ENCODE measurements at places on chromosomes 5 and 9.

DNA sequence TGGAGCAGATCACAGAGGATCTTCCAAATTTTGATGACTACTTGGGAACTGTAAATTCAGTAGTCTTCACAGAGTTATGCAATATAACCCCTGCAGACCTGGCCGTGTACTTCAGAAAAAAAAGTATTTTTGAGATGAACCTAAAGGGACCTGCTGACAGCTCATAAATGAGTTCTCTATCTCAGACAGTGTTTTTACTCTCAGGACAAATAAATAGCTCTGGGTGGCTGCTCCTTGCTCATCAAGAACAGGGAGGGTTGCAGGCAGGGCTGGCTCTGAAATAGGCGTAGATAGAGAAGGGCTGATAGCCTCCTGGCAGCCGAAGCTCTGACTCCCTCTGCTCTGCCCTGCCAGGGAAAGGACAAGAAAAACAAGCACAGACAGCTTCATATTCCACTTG is 64.8 kb downstream of the PLAC8L1 start:
- DNase-seq, result no peak

GRCh38 chr9:93096131-93096802 is at the start of gene CARD19:
TSS of gene CARD19 (plus strand) at chr9:93096217. CDS start at chr9:93096346, 129 bp downstream.
- DNase-seq, result peak; percentile 29

DNA sequence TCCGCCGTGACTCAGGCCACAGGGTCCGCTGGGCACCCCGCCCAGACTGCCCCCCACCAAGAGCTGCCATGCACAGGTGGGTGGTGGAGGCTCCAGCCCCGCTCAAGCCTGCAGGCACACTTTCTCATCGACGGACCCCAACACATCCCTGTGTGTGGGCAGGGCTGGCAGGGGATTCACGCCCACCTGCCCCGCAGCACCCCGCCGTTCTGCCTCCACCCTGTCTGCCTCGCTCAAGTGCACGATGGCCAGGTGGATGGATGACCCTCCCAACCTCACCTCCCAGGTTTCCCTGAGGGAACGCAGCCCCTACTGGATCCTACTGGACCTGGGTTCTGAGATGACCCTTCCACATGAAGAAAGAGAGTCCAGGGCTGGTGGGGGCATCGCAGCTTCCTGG is 26.1 kb upstream of the FCN1 start:
- DNase-seq, result no peak

DNA sequence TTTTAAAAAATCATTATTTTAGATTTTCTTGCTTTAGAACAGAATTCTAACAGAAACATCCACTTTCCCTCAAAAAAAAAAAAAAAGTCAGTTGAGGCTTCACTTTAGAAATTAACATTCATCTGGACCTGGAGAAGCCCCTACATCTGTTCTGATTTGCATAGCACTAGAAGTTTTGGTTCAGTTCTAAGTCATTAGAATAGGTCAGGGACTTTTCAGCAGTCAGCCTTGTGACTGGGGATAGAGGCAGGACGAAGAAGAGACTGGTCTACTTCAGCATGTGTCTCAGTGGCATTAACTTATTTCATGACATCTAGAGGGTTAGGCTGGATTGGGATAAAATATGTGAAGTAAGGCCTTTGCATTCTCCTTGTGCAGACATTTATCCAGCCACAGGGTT is 215.8 kb upstream of the DAB2 start:
- DNase-seq, result no peak

GRCh38 chr5:179411161-179411841 is 66.0 kb upstream of the ADAMTS2 start:
- DNase-seq, result no peak

- DNase-seq, result peak; percentile 78
Measured at GRCh38 chr5:1053391-1054017, 44.9 kb downstream of the NKD2 start.

- DNase-seq, result no peak
Measured at GRCh38 chr5:172638209-172638768, 2.8 kb upstream of the NEURL1B start.

GRCh38 chr9:3600672-3601071 is 74.9 kb upstream of the RFX3 start:
- no peak for DNase-seq

- DNase-seq, result no peak
Measured at GRCh38 chr9:1049641-1050040, 516 bp upstream of the DMRT2 start.

DNA sequence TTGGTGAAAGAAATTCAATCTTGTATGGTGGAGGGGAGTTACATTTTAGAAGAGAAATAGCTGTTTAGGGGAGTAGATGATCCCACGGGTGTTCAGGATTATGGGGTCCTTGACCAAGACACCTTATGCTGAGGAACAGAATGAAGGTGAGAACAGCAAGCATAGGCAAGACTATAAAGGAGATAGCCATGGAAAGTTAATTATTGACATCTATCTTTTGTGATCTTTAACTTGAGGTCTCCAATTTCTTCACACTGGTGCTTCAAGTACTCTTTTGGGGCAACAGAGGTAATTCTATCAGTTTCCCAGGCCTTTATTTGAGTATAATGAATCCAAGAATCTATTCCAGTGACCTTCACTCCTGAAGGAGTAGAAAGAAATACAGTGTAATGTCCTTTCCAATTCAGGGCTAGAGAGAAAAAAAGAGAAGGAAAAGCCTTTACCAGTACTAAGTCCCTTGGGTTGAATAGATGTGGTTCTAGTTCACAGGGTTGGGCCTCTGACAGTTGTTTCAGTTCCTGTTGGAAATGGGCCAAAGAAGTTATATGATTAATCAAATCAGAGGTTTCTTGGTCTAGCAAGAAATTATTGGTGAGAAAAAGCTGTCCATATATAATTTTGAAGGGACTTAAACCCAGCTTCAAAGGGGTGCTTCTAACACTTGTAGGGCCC is 2104.1 kb upstream of the ACO1 start:
- DNase-seq, result no peak

DNA sequence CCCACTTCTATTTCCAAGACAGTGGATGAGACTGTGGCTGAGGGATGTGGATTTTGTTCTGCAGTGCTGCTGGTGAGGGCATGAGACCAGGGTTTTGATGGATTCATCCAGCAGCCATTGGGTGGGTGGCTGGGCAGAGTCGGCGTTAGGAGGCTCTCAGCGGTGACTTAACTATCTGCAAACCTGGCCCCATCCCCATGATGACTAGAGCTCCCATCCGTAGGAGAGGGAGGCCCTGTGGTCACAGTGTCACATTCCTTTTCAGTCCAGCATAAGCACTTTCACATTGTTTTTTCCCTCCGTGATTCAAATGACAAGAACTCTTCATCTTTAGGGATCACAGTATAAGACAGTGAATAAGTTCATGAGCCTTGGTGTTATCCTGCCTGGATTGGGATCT is 60.4 kb upstream of the SPRY4 start:
- peak; percentile 85 for DNase-seq

All from AG08395 (cell line).